Activated CD8-positive, alpha-beta T cell treated with anti-CD3 and anti-CD28 coated beads for 36 hours (primary cell): ENCODE measurements at places on chromosomes 6 and 20.

DNA sequence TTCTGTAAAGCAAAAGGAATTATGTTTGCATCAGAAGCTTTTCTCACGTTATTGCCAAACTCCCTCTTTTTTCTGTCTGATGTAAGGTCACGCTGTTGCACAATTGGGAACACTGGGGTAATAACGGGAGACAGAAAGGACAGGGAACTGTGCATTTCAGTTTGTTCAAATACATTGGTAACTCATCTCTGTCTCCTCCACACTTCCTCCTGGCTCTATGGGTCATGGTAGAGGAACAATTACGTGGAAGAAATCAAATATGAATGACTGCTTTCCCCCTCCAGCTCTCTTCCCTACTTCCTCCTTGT, 132.2 kb upstream of the TNFAIP3 start:
- no peak for DNase-seq

- no peak for DNase-seq
Observed at GRCh38 chr20:4453359-4453758, 268.4 kb upstream of the PRND start.

GRCh38 chr6:166691199-166691598, 64.1 kb upstream of the RPS6KA2 start:
- DNase-seq, result no peak

DNA sequence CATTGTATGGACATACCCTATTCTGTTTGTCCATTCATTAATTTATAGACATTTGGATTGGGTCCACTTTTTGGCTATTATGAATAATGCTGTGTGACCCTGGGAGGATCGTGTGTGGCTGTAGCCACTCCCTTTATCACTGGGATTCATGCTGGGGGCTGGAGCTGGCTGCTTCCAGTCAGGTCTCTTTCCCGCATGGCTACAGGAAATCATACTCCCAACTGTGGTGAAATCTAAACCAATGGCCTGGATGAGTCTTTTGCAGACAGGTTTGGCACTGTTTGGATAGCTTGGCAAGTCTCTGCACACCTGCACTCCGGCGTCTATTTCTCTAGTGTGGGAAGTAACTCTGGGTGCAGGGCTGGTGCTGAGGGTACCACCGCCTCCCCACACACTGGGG, 80.4 kb downstream of the RIN2 start:
- DNase-seq, result no peak

DNA sequence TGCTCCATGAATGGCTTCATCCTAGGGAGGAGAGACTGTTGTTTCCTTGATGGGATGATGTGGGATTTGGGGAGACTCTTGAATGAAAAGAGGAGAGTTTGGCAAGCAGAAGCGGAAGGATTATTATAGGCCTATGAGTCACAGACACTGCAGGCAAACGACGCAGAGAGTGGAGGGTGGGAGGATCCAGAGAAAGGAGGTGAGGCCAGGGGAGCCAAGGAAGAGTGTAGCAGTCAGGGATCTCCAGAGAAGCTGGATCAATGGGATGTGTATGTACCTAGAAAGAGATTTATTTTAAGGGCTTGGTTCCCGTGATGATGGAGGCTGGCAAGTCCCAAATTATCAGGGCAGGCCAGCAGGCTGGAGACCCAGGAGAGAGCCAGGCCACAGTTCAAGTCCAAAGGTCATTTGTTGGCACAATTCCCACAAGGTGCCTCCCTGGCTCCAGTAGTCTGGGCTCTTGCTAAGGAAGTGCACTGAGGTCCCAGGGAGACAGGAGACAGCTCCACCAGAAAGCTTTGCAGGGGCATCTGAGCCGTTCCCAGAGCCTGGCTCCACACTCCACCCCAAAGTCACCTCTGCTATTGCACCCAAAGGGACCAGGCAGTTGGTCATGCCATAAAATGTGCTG, 76.0 kb downstream of the ADTRP start:
- DNase-seq, result no peak
